NCI-H1105 (cell line): ENCODE measurements at places on chromosomes 5 and 9.

GRCh38 chr9:69899491-69899890, 78.9 kb downstream of the CFAP95 start:
- no peak for DNase-seq

GRCh38 chr9:133160742-133161546, 2.8 kb downstream of the GBGT1 start:
- no peak for DNase-seq

DNA sequence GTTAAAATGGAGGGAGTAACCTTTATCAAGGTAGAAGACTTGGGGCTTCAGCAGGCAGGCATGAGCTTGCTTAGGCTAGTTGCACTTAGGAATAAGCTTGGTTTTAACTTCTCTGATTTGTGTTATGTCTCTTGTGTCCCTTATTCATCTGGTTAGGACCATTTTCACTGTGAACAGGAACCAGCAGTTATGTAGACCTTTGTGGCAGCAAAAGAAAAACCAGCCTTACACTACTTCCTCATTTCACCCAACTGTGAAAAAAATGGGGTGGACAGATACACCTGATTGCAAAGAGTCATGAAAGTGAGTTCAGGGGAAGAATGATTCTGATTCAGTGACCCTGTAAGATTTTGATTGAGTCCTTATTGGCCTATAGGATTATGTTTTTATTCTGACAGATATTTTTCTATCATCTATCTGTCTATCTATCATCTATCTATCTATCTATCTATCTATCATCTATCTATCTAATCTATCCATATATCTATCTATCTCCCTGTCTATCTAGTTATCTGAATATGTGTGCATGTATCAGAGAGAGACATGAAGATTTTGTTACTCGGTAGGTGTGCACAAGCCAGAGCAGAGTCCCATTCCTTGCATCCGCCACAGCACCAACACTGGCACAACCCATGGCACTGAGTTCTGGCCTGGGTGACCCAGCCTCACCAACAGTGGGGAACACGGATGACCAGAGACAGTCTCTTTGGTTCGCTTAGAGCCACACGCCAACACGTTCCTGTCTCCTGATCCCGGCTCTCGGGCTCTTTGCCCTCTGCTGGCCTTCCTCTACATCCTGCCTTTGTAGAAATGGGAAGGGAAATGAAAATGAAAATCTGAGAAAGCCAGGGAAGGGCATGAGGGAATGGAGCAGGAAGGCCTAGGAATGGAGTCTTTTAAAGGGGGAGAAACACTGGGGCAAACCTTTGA, 1.3 kb upstream of the ZNF366 start:
- no peak for DNase-seq

GRCh38 chr9:38437193-38437823, 13.1 kb upstream of the IGFBPL1 start:
- DNase-seq, result no peak

GRCh38 chr9:7147121-7148090, 389.6 kb downstream of the KDM4C start:
- DNase-seq, result no peak

- no peak for DNase-seq
Observed at GRCh38 chr5:145227881-145228280, 607.3 kb downstream of the PRELID2 start.

- no peak for DNase-seq
Observed at GRCh38 chr9:136944212-136944518, 373 bp downstream of the FBXW5 start.

- DNase-seq, result no peak
Observed at GRCh38 chr5:173743641-173744343, 127.3 kb upstream of the BOD1 start.

GRCh38 chr5:143154510-143155370, 248.7 kb downstream of the NR3C1 start:
- no peak for DNase-seq

GRCh38 chr9:136330406-136330990, 3.2 kb downstream of the GPSM1 start:
- no peak for DNase-seq

DNA sequence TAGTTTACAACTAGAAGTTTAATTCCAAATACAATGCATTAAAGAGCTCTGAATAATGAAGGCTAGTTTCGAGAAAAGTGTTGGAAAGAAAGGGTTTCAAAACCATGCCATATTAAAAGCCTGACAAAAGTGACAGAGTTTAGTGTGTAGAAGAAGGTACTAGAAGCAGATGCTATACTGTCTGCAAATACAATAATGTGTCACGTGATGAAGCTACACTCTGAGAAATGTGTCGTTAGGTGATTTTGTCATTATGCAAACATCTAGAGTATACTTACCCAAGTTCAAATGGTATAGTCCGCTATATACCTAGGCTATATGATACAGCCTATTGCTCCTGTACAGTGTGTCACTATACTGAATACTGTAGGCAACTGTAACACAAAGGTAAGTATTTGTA, 494.1 kb downstream of the TLE1 start:
- no peak for DNase-seq

DNA sequence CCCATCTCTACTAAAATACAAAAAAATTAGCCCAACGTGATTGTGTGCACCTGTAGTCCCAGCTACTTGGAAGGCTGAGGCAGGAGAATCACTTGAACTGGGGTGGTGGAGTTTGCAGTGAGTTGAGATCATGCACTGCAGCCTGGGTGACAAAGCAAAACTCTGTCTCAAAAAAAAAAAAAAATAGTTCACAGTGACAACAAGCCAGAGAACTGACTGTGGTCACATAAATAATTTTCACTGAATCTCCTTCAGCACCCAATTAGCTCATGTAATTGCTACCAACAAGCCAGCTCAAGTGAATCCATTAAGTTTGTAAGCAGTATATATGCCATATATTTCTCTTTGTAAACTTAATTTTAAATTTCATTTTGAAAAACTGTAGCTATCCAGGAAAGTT, 14.5 kb upstream of the AFAP1L1 start:
- DNase-seq, result no peak

DNA sequence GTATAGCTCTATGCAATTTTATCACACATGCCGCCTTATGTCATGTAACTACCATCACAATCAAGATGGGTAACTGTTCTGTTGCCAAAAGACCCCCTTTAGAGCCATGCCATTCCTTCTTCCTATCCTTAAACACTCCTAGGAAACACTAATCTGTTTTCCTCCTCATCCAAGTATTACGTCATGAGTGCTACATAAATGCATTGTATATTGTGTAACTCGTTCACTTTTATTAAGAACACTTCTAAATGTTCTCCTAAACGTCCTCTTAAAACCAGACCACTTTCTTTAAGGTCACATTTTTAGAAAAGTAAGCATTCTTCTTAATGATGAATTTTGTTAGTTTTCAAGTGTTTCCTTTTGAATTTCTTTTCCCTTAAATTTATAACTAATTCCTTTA, 49.8 kb upstream of the MTMR12 start:
- no peak for DNase-seq
